ENCODE measurements at places on chromosomes 3 and 15. TPM values are rescaled to one million over a fixed set of nuclear protein-coding genes. Genes with fewer than 3 reads are reported as not detected.
A peak's percentile ranks its signal among the peaks of the same experiment; 100 is the strongest.

AGTR1 gene
- 20.0 TPM for total RNA-seq

CHST13 gene
- not detected for total RNA-seq

PTH1R gene
- total RNA-seq = 10.3 TPM

IL17RD gene
- total RNA-seq = 3.4 TPM

CFAP92 gene
- total RNA-seq = not detected

CFAP100 gene
- not detected for total RNA-seq

DVL3 gene
- total RNA-seq = 36.6 TPM

FURIN gene
- 86.3 TPM for total RNA-seq

TM4SF18 gene
- total RNA-seq = 6.2 TPM

GRCh38 chr3:50121072-50122032, 32.6 kb downstream of the RBM5 start:
- H3K27ac ChIP-seq = no peak overlapping the region
- no peak overlapping the region for H3K4me3 ChIP-seq

DNA sequence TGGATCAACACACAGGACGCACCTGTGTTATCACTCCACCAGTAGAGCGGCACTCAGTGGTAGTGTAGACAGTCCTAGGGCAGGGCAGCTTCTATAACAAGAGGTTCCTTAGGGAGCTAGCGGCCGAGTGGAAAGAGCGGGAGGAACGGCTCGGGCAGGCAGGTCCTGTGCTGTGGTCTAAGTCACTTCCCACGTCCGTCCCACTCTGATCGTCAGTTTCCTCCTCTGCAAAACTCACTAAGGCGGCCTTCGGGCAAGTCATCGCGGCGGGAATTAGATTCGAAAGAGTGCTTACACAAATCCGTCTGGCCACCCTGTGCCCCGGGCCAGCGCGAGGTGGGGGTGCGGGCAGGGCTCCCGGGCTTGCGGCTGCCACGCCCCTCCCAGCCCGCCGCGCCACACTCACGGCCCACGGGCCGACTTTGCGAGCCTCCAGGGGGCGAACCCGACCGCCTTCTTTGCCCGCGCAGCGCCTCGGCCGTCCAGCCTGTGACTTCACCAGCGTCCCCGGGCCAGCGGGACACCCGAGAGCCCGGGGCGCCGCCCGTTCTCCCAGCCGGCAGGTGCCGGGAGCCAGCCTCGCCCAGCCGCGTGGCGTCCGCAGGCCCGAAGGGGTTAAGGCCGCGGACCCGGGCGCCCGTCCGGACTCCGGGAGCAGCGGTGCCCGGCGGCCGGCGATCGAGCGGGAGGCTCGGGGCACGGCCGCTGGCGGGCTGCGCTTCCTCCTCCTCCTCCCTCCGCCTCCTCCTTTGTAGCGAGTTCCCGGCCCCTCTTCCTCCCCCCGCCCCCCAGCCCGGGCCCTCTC, 416 bp upstream of the CORO2B start:
- peaks cover 3% of the 10 kb centered on the region for H3K4me1 ChIP-seq
- H3K27me3 ChIP-seq = no peaks in the 10 kb centered on the region
- H3K36me3 ChIP-seq = no peaks in the 10 kb centered on the region
- peak overlapping the region; percentile 82 for H3K4me3 ChIP-seq

DNA sequence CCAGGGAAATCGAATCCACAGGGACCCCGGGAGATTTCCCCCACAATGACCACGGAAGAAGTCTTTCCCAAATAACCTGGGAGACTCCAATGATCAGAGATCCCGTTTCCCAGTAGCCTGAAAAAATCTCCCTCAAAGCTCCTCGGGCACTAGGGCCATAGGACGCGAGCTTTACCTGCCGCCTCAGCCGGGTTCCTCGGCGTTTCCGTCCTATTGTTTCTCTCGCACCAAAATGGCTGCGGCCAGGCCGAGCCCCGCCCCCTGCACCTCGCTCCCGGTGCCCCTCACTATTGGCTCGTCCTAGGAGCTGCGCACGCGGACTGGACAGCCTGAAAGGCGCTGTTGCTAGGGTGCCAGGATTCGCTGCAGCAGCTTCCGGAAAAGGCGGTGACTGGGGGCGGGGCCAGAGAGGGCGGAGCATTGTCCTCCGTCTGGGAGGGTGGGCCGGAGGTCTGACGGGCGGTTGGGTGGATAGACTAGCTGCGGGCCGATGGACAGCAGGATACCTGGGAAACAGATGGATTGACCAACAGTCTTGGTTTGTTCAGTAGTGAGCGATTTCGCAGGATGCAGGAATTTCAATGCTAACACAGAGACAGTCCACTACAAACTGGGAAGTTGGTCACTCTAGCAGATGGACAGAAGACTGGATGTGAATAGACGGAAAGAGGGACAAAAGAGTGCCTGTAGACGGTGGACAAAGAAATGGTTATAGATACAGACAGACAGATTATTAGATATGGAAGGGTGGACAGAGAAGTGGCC, at the start of gene IP6K2:
Gene IP6K2, minus strand, starts transcription at position 240 of the 765 bp plus-strand sequence. CDS start 21,930 bp downstream, outside the sequence.
- H3K4me3 ChIP-seq = peak within 1 kb of the TSS; percentile 68
- peaks cover 4% of the 10 kb centered on the region for H3K4me1 ChIP-seq
- H3K27ac ChIP-seq = peak within 1 kb of the TSS; percentile 71
- H3K36me3 ChIP-seq = no peaks in the 10 kb centered on the region
- H3K27me3 ChIP-seq = no peaks in the 10 kb centered on the region

DNA sequence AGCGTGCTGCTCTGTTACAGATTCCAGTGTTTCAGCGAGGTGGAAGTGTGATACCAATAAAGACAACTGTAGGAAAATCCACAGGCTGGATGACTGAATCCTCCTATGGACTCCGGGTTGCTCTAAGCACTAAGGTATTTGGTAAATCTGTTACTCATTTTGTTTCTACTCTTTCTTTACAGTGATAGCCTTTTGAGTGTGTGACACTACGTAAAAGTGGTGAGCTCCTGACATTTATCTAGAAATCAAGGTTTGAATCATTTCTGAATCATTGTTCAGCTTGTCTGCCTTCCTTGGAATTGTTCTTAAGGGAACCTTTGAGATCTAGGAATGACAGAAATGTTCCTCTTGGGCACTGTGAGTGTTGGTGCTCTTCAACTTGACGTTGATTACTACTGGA, 11.2 kb upstream of the CAPN3 start:
- no peak for DNase-seq
- H3K4me3 ChIP-seq = no peak overlapping the region
- H3K36me3 ChIP-seq = peaks cover 50% of the 10 kb centered on the region
- no peaks in the 10 kb centered on the region for H3K4me1 ChIP-seq

DNA sequence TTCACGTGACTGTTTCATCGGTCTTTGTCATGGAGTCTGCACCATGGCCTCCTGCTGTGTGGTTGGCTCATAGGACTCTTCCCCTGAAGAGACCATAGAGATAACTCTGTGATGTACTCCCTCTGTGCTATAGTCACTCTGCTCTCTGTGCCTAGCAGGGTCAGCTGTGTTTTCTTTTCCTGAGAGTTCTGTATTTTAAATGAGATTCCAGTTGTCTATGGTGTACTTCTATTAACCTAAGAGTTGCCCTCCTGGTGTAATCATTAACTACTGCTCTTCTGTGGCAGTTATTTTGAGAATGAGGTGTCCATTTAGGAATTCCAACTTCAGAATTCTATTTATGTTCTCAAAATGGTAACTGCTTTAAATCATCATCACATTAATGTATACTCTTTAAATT, 114.5 kb upstream of the ARPP21 start:
- no peak overlapping the region for H3K27ac ChIP-seq
- H3K27me3 ChIP-seq = no peaks in the 10 kb centered on the region
- no peak for DNase-seq
- H3K36me3 ChIP-seq = no peaks in the 10 kb centered on the region
- no peaks in the 10 kb centered on the region for H3K4me1 ChIP-seq

- no peaks in the 10 kb centered on the region for H3K4me1 ChIP-seq
- H3K27ac ChIP-seq = no peak overlapping the region
- no peaks in the 10 kb centered on the region for H3K27me3 ChIP-seq
- H3K4me3 ChIP-seq = no peak overlapping the region
- no peak for DNase-seq
Measured at GRCh38 chr15:61518191-61518950, 289.3 kb upstream of the RORA start.

DNA sequence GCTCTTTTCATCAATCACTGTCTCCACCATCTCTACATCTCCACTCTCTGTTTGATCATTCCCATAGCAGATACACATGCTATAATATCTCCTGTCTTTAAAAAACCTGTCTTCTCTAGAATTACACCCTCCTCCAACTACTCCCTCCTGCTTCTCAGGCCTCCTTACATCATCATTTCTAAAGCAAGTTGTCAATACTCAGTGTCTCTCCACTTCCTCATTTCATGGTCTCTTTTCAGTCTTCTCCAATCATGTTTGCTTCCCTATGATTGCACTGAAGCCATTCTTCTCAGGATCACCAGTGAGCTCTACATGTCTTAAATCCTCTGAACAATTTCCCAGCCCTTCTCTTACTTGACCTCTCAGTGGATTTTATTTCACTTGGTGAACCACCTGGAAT, 87.0 kb upstream of the ZNF280D start:
- no peaks in the 10 kb centered on the region for H3K36me3 ChIP-seq
- H3K27me3 ChIP-seq = no peaks in the 10 kb centered on the region
- no peak overlapping the region for H3K4me3 ChIP-seq

DNA sequence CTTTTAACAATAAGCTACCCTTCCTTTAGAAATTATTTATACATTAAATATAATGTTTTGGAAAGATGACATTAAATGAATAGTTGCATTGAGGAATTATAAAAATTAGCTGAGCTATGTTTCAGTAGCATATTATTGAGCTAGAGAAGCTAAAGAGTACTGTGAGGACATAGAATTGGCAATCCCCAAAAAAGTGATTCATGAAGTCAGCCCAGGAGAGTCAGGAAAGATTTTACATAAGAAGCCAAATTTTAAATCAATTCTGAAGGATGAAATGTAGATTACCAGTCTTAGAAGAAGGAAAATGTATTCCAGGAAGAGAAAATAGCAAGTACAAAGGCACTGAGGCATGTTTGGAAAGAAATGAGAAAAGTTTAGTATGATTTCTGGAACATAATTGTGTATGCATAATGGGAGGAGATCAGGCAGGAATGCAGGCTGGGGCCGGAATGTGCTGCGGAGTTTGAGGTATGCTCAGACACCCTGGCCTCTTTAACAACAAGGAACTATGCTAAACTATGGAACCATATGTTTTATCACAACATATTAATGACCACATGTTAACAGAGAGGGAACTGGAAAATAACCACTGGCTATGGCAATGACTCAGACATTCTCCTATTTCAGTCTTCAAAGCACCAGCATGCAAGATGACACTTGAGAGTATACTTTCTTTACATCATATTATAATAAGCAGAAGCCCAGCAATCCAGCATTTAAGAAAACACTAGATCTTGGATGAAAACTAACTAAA, 103.3 kb upstream of the COL8A1 start:
- H3K27ac ChIP-seq = no peak overlapping the region
- H3K27me3 ChIP-seq = no peaks in the 10 kb centered on the region
- H3K36me3 ChIP-seq = no peaks in the 10 kb centered on the region
- no peak overlapping the region for H3K4me3 ChIP-seq
- no peak for DNase-seq
- peaks cover 5% of the 10 kb centered on the region for H3K4me1 ChIP-seq

GRCh38 chr3:171822431-171823106, 12.3 kb upstream of the PLD1 start:
- no peaks in the 10 kb centered on the region for H3K4me1 ChIP-seq
- H3K27me3 ChIP-seq = no peaks in the 10 kb centered on the region

- H3K4me1 ChIP-seq = no peaks in the 10 kb centered on the region
- H3K27ac ChIP-seq = no peak overlapping the region
- no peaks in the 10 kb centered on the region for H3K36me3 ChIP-seq
- no peak for DNase-seq
Measured at GRCh38 chr15:73655724-73656123, 22.5 kb upstream of the NPTN start.

GRCh38 chr3:67558426-67558825, 96.0 kb downstream of the SUCLG2 start:
- H3K4me3 ChIP-seq = no peak overlapping the region
- no peak for DNase-seq
- H3K27me3 ChIP-seq = no peaks in the 10 kb centered on the region

- no peak overlapping the region for H3K4me3 ChIP-seq
- H3K36me3 ChIP-seq = no peaks in the 10 kb centered on the region
- H3K27ac ChIP-seq = no peak overlapping the region
Measured at GRCh38 chr3:13139471-13140065, 66.3 kb upstream of the IQSEC1 start.

All from ascending aorta (tissue), 2 donors.